ENCODE measurements at places on chromosomes 7 and 10.

- no peak for DNase-seq
Observed at GRCh38 chr10:326894-327635, 191.8 kb downstream of the ZMYND11 start.

DNA sequence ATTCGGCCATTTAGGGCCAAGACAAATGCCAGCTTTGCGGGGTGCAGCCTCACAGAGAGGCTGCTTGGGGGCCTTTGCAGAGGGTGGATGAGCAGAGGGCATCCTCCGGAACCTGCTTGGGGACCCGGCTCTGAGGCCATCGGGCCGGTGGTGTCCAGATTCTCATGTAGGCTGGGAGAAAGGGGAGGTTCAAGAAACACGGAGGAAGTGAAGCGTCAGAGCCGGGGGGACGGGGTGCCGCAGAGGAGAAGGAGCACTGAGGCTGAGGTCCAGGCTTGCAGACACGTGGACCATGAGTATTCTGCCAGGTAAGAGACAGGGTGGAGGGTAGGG lies 150.7 kb upstream of the SHH start:
- no peak for DNase-seq

DNA sequence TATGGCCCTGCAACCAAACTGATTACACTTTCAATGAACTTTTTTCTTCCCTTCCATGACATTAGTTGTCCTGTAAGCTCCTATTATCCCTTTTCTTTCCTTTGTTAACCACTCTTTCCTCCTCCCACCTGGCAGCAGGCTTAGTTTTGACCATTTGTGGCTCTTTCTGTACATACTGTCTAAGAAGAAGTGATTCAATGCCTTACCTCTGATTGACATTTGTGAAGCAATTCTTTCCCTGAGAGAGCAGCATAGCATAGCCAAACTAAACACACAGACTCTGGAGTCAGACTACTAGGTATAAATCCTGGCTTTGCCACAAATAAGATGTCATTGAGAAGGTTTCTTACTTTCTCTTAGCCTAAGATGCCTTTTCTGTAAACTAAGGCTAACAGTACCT lies 48.9 kb downstream of the AHR start:
- no peak for DNase-seq

GRCh38 chr7:98051118-98051744 lies 55.4 kb upstream of the LMTK2 start:
- peak; percentile 69 for DNase-seq

DNA sequence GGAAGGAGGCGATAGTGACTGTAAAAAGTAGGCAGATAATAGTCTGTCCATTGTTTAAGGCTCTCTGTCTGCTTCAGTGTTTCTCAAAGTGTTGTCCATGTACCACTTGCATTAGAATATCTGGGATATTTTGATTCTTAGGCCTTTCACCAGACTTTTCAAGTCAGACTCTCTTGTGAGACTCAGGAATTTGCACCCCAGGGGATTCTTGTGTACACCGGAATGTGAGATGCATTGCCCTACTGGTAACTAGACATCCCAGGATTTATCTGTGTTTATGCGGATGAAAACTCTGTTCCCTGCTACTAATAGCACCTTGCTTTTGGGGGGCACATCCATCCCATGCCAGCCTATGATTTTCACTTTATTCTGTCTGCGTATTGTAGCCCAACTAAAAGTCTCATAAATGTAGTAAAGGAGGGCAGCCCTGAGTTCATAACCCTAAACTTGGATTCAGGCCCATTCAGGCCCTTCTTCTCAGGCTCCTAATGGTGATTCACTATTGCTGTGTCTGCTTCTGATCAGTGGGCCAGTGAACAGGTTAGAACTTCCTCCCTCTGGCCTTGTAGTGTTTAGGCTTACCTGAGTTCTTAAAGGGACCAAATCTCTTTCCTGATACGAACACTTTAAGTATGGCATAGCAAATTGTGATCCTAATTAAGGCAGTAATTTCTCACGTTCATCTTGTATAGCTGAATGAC lies 71.8 kb upstream of the RPA3 start:
- DNase-seq, result no peak

GRCh38 chr10:21144047-21144446 lies 246.9 kb upstream of the NEBL start:
- no peak for DNase-seq

- DNase-seq, result no peak
Observed at GRCh38 chr10:104608091-104608828, 32.8 kb upstream of the SORCS3 start.

- DNase-seq, result no peak
Observed at GRCh38 chr7:151925446-151926335, 30.6 kb upstream of the GALNTL5 start.

- DNase-seq, result peak; percentile 71
Observed at GRCh38 chr7:100655908-100656674, at the start of gene ACTL6B. TSS of gene ACTL6B (minus strand) at chr7:100656448. CDS start at chr7:100656354, 94 bp downstream.

DNA sequence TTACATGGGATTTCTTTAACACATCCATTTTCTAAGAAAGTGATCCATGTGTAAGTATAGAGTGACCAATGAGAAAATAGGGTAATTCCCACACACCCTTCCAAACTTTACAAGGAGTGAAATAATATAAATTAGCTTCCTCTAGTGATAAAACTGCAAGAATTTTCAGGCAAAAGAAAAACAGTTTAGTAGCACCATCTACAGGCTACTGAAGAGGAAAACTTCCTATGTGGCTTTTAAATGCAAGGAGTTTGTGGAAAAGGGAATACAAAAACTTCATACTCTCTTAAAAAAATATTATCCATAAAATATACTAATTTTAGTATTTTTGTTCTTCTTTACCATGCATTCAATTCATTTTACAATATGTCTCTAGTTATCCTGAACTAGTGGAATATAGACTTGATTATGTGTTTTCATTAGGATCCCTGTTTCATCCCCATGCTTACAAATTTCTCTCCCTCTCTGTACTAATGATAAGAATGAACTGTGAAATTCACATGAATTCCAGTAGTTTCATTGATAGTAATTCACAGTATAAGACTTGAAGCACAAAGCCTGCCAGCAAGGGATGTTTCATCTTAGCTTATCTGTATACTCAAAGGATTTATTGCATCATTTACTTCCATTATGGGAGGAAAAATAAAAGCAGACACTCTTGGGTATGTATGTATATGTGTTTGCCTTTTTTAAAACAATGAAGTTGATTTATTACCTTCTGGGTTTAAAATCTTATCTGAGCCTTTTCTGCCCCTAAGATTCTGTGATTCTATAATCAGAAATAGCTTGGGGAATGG lies 442.9 kb downstream of the AUTS2 start:
- no peak for DNase-seq

- no peak for DNase-seq
Observed at GRCh38 chr7:69959789-69960499, 361.7 kb downstream of the AUTS2 start.

DNA sequence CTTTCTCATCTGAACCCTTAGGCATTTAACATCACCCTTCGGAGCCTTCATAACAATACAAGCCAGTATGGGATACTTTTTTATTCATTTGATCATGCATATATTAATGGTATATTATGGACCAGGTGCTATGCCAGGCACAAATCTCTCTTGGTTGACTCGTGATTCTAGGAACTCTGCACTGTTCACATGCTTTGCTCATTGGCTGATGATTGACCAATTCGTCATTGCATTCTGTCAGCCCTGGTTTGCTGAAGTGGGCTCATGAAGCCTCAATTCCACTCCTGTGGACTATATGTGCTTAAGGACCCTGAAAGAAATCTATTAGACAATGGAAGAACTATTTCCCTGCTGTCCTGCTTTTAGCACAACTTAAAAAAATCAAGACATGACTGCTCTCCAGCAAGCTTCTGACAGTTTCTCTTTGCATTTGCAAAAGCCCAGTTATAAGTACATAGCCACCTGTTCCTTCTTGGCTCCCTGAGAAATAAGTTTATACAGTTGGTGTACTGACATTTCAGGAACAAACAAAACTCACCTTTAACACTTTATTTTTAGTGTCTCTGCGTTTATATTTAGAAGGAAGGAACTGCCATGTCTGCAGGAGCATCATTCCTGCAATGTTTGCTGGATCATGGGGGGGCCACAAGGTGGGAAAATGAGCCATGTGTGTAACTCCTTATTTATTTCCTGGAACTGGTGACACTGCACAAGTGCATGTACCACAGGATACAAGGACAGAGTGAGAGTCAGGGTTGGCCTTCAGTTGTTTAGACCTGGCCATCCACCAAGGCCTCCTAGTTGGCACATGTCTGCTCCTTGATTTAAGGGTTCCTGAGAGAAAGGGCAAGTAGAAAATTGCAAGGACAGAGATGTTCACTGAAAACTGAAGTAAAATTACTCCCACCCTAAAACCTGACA lies 146.0 kb upstream of the NAMPT start:
- DNase-seq, result no peak

GRCh38 chr10:84196941-84197340 lies 2.6 kb downstream of the CDHR1 start:
- DNase-seq, result no peak

DNA sequence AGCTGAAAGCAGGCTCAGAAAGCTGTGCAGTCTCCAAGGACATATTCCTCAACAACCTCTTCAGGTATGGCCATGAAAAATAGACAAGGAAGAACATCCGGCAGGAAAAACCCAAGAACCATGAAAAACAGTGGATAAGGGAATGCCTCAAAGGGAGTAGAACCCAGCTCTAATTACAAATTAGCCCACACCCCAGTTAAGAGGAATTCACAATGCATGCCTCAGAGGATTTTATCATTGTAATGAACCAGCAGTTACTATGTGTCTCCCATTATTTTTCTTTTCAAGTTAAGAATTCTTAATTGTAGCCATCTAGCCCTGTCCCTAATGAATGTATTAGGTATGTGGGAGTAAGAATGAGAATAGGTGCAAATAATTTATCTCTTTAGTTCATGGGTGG lies 19.7 kb upstream of the TNKS2 start:
- DNase-seq, result no peak

DNA sequence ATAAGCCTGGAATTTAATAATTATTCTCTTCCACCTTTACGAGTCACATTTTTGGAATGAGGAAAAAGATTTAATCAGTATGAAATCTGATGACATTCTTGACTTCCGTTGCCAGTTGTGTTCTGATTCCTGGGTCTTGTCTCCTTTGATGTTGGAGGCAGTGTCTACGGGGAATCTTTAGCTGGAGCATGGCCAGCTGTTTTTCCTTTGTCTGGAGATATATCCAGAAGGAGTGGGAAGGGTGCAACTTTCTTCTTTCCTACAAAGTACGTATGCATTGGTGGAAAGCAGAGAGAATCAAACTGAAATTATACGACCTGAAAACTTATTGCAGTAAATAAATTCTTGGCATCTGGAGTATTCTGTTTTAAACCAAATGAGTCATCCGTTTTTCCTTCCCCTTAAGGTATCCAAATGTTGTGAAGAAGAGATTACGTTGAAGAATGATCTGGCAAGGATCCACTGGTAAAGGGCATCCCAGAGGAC lies 6.9 kb upstream of the GNG11 start:
- no peak for DNase-seq

DNA sequence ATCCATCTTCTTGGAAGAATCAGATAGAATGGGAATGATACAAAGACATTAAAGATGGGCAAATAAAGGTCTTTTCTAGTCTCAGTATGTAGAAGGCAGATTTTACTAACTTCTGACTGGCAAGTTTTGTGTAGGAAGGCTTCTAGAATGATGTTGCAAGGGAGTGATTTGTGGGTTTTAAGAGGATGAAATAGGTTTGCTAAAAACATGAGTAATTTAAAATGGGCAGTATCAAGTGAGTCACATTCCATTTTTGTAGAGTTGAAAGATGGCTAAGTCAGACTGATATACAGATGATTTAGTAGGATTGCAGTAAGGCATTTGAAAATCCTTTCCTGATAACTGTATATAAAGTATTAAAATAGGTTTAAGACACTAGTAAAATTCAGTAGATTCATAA lies 777.4 kb downstream of the SORCS1 start:
- no peak for DNase-seq

- no peak for DNase-seq
Observed at GRCh38 chr10:133088956-133089800, 1.5 kb downstream of the ADGRA1 start.

DNA sequence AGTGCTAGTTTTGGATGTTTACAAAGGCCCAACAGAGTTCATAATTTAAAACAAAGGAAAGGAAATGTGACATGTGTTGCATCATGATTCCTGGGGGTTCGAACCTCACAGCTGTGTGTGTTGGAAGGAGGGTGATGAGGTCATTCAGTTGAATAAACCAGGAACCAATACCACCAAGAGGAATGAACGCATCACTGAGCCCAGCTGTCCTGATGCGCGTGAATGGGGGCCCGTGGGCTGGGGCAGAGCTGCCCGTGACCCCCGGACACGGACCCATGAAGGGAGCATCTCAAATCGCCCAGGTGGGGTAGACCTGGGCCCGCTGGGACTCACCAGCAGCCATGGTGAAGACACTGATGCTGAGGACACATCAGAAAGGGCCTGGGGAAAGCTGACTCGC lies 33.0 kb downstream of the BRI3 start:
- DNase-seq, result peak; percentile 8

GRCh38 chr10:43689618-43689954 lies 40.9 kb upstream of the ZNF32 start:
- DNase-seq, result peak; percentile 40

- DNase-seq, result no peak
Observed at GRCh38 chr10:22043327-22043633, 39.8 kb upstream of the DNAJC1 start.

DNA sequence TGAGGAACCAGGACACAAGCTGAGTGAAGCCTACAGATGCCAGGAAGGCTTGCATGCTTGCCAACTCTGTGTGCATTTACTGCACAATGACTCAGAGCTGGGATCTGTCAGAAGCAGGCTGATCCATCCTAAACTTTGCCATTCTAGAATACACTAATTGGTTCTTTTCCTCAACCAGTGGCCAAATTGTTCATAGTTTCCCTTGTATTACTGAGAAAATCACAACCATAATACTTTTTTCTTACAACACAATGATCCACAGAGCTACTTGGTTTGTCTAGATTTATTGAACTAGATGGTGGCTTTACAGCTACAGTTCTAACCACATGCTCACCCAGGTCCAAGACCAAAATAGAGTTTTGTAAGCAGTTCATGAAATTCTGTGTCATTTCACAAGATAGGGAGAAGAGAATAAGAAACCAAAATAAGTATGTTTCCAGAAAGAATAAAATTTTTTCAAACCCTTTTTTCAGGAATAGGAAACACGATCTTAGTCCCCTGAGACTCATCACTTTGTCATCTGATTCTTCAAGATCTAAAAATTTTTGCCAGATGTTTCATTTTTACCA lies 21.0 kb upstream of the LRRC17 start:
- no peak for DNase-seq
